ENCODE measurements at places on chromosomes 2 and 18.

- DNase-seq, result no peak
These were observed 475.8 kb downstream of the TXNL1 start for GRCh38 chr18:56162311-56163265.

DNA sequence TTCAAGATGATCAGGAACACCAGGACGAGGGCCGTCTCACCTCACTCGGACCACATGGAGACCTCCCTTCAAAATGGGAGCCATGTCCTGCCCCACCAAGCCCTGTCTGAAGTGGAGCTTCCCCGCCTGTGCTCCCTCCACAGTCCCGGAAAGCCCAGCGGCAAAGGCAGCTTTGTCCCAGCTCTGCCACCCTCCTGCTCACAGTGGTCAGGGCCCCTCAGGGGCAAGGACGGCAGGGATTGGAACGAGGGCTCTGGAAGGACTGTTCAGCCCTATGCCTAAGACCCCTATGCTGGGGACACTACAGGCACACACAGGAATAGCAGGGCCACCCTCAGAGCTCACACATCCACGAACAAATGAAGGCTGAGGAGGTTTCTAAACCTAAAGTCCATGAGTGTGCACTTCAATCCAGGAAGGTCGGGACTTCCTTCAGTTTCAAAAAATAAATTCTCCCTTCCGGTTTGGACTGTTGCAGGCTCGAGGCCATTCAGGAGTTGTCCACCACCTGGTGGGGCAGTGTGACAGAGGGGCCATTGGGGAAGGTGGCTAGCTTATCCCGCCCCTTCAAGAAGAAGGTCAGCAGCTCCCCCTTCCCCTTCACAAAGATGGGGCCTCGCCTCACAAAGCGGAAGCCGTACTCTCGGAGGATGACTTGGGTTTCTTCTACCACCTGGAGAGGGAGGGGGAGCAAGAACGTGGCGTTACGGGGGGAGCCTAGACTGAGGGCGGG lies 26.4 kb downstream of the CENPO start:
- DNase-seq, result no peak

GRCh38 chr2:157751462-157752058 lies 122.9 kb upstream of the ACVR1C start:
- no peak for DNase-seq

DNA sequence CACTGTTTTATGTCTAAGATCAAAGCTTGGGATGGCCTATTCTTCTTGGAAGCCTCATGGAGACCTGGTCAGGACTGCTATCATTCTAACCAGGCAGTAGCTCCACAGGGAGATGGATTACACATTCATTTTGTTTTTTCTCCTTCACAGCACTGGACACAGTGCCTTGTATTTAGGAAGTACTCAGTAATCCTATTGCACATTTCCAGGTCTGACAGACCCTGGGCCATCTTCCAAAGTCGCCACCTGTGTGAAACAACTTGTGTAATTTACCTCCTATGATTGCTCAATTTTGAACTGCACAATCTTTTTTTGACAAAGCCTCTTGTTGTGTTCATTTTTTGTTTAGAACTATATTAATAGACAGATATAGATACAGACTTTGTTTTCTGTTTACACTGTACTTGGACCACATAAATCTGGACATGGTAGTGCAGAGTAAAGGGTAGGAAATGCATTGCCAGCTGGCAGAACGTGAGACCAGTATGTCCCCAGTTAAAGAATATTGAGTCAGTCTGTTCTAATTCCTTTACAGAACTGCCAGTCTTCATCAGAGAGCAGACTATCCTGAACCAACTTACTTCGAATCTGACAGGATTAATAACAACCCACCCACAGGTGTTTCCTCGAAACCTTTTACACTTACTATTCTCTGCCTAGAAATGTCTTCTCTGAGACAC lies 277.8 kb upstream of the CYRIA start:
- DNase-seq, result no peak

- peak; percentile 32 for DNase-seq
These were observed 40.0 kb downstream of the DNMT3A start for GRCh38 chr2:25301453-25302352.

DNA sequence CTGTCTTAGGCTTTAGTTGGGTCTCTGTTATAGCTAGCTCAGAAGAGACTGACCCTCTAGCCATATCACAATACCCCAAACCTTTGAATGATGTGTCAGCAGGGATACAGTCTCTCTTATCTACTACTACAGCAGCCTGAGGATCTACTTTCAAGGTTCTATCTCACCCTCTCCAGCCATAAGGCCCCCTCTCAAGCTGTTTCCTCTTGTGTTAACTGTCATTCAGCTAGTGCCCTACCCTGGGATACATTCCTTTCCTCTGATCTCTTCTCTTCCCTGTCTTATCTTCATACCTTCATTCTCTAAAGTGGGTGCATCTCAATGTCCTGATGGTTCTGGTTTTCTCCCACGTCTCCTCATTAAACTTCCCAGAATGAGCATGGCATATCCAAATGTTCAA lies 434.7 kb downstream of the NRXN1 start:
- no peak for DNase-seq

GRCh38 chr18:76956648-76957047 lies 134.3 kb downstream of the ZNF236 start:
- DNase-seq, result no peak

GRCh38 chr18:51988277-51988676 lies 351.7 kb upstream of the DCC start:
- DNase-seq, result no peak

- DNase-seq, result no peak
These were observed 230.7 kb downstream of the MYO3B start for GRCh38 chr2:170408461-170409163.

DNA sequence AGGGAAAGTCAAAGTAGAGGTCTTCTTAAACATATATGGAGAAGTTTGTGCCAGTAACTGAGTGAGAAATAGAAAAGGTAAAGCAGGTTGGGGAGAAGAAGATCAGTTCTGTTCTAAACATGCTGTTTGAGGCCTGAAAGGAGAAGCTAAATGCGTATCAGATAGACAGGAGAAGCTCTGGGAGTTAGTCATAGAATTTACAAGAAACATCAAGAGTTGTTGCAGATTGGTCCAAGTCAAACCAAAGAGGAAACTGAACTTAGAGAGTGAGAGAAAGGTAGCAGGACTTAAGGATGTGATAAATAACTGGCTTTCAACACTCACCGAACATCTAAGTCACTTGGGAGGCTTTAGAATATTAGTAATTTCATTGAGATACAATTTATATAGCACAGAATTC lies 29.2 kb upstream of the CERS6 start:
- DNase-seq, result no peak

DNA sequence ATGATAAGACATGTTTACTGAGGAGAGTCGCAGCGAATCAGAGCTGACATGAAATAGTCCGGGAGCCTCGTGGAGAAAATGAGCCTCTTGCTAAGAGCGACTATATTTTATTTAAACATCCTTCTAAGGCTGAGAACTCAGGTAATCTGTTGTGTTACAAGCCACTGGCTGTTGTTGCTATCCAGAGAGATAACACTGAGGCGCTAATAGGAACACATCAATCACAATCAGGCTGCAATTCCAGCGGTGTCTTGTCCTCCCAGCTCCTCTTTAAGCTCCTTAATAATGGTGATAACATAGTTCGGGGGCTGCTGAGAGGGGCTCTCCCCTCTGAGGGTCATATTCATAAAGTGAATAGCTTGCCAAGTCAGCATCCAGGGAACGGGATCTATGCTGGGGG lies 95.1 kb downstream of the INSIG2 start:
- no peak for DNase-seq

DNA sequence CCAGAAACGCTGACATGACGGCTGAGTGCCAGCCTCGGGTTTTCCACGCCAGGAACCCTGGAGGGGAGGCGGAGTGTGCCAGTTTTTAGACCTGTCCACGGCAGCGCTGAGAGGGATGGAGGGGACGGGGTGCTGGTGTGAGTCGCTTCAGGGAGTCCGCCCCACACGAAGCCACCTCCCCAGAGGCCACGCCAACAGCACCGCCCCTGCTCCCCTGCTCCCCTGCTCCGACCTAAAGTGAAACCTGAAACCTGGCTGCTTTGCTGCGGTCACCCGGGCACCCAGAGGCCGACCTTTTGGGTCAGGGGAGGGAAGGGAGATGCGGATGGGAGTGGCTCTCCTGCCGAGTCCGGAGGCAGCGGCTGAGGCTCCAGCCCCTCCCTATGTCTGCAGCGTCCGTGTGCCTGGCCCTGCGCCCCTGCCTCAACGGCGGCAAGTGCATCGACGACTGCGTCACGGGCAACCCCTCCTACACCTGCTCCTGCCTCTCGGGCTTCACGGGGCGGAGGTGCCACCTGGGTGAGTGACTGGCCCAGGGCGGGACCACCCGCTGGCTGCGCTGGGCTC lies 38.1 kb downstream of the SNED1 start:
- peak; percentile 80 for DNase-seq

DNA sequence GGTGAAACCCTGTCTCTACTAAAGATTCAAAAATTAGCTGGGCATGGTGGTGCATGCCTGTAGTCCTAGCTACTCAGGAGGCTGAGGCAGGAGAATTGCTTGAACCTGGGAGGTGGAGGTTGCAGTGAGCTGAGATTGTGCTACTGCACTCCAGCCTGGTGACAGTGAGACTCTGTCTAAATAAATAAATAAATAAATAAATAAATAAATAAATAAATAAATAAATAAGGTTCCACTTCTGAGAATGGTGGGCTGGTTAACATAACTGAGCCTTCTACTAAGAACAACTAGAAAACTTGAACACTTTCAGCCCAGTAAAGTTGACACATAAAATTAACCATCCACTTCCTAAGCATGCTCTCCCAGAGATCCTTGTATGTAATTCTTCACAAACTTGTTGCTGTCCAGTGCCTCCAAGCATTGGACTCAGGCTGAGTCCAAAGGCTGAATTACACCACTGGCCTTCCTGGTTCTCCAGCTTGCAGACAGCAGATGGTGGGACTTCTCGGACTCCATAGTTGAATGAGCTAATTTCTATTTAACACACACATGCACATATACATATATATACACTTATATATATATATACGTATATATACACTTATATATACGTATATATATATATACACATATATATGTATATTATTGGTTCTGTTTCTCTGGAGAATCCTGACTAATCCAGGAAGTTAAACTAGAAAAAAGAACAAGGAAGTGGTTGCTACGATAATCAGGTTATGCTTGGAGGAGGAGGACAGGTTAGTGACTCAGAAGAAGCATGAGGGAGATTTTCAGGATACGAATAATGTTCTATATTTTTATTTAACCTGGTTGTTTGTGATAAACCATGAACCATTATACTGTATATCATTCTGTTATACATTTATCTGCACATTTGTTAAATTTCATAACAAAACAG lies 348.8 kb downstream of the METTL4 start:
- no peak for DNase-seq

- no peak for DNase-seq
These were observed 100.3 kb downstream of the ASAP2 start for GRCh38 chr2:9306911-9307310.

DNA sequence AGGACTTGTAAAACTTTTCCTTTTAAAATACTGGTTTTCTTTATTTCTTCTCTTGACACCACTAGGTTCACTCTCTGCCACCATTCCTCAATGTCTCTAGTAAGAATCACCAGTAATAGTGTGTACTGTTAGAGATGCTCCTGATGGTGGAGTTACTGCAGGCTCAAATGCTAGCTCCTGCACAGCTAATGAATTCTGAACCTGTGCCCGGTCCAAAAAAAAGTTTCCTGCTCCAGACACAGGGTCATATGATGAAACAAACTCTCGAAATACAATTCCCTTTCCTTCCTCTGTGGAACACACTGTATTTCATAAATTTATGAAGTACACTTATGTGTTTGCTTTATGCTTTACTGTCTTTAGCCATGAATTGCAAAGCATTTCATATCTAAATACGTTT lies 19.2 kb downstream of the PMS1 start:
- DNase-seq, result no peak

DNA sequence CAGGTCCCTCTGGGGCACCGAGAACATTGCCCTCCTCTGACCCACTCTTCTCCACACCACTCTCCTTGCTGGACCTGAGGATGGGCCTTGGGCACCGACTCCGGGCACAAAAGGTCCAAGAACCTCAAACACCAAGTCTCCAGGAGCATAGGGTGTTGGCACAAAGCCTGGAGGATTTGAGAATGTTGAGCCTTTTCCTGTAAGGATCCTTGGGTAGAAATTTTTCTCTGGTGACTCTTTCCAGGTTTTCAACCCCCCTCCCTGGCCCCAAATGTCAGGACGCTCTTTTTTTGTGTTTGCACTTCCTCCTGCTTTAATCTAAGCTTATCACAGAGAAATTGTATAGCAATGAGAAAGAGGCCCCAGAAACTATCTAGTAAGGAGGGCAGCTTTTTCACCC lies 9.2 kb downstream of the SPR start:
- DNase-seq, result no peak

GRCh38 chr2:227657199-227657845 lies 9.3 kb upstream of the SCYGR5 start:
- DNase-seq, result no peak

DNA sequence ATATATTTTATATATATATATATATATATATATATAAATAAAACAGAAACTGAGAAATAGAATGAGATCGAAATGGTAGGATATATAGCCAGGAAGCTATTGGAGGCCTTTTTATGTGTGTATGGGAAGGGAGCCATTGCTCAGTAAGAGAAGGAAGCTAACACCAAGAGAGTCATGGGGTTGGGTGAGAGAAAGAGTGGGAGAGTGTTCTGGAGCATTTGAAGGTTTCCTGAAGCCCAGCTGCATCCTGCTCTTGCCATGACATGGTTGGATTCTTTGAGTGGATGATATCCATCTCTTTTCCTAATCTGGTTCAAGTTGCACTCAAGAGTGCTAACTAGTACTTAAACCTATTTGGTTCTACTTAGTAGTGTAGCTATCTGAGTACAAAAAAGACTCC lies 282.3 kb downstream of the DYSF start:
- DNase-seq, result no peak

DNA sequence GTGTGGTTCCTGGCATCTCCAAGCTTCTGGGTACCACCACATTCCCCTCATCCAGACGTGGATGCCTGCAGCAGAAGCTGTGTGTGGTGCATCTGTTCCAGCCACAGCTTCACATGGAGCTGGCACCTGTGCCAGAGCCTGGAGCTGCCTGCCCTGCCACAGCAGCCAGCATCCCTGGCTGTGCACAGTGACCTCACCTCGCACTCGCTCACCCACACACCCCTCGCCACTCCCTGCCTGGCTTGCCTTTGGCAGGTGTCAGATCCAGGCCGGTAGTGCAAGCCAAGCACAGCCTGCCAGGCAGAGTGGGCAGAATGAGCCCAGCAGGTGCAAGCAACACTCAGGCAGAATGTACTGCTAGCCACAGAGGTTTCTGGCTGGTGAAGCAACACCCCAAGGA lies 59.9 kb upstream of the DYNC1I2 start:
- DNase-seq, result no peak

GRCh38 chr2:195413422-195413821 lies 243.6 kb upstream of the SLC39A10 start:
- no peak for DNase-seq
